ENCODE measurements at places on chromosomes 3 and 15.

- no peak for DNase-seq
Observed at GRCh38 chr3:18085429-18085828, 339.7 kb downstream of the SATB1 start.

DNA sequence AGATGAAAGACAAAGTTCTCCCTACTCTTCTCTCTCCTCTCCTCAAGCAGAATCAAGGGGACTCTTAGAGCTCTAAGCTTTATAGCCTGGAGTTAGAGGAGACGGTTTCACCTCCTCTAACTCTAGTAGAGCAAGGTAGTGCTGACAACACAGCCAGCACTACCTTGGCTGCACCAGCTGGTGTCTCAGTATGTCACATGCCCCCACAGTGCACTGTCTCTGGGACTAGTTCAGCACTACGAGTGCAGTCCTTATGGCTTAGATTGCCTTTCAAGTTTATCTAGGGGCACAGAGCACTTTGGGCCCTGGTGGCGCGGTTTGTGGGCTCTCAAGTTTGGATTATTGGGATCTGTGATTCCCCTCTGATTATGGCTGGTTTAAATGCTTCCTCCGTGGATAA, 614.1 kb upstream of the NECTIN3 start:
- no peak for DNase-seq

- DNase-seq, result no peak
Observed at GRCh38 chr15:75049392-75049791, 26.0 kb downstream of the PPCDC start.

DNA sequence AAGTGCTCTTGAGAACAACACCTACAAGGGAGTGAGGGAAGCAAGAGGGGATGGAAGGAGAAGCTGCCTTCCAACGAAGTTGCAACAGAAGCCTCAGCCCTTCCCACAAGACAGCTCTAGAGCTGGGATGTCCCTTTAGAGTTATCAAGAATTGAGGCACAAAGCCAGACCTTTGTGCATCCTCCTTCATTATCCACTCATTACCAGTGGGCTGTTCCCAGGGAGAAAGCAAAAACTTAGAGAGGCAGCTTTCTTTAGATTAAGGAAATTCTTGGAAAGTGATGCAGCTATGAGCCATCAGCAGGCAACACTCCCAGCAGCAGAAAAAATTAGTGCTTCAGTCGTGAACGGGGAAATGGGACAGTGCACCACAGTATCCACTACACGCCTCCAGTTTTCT, 10.6 kb upstream of the CD96 start:
- DNase-seq, result no peak

- DNase-seq, result no peak
Observed at GRCh38 chr15:92451225-92451825, 57.6 kb downstream of the ST8SIA2 start.

Measured in activated CD8-positive, alpha-beta memory T cell treated with anti-CD3 and anti-CD28 coated beads for 4 hours (primary cell).